ENCODE measurements at places on chromosomes 11 and 22.
A peak's percentile ranks its signal among the peaks of the same experiment; 100 is the strongest.

DNA sequence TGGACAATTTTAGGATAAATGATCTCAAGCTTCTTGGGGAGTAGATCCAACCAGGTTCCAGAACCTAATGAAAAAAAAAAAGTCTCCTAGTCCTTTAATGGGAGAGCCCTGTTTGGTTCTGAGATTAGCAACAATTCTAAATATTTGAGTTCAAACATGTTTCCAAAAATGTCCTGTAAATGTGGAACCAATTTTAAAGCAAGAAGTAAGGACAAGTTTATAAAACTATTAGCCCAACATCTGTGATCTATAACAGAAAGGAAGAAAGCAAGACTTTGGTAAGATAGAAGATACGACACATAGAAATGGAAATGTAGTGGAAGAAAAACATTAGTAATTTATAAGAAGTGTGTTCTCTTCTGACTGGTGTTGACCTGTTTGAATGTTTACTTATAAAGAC is 79.7 kb upstream of the SLC5A12 start:
- DNase-seq, result no peak

DNA sequence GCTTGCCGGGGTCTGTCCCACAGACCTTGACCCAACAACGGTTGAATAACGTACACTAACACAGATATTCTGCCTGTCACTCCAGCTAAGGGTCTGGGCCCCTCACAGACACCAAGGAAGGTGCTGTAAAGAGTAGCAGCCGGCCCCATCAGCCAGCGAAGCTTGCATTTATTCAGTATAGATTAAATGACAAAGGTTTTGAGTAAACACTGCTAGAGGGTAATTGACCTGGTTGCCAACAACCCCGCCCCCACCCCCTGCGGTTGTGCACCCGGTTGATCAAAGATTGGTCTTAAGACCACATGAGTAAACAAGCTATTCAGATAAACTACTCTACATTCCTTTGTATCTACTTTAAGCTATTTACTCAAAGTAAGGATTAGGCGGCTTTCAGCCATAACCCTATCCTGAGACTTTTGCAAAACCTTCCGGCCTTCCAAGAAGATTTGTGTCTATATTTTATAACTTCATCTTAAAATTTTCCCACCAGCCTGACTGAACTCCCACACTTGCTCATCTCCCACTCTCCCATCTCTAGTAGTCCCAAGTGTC is 4.8 kb upstream of the CKAP5 start:
- peak; percentile 69 for DNase-seq

GRCh38 chr11:129538323-129538722 is 162.7 kb downstream of the BARX2 start:
- no peak for DNase-seq

DNA sequence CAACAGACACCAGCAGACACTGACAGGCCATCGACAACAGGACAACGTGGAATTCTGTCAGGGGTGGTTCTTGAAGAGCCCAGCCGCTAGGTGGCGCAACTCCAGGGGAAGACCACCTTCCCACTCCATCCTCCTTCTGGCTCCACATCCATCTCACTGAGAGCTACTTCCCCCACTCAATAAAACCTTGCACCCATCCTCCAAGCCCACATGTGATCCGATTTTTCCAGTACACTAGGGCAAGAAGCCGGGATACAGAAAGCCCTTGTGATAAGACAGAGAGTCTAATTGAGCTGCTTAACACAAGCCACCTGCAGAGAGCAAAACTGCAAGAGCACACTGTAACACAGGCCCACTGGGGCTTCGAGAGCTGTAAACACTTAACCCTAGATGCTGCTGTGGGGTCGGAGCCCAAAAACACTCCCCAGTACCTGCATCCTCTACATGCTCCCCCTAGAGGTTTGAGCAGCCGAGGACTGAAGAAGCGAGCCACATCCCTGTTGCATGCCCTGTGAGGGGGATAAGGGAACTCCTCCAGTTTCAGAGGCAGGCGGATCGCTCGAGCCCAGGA is 11.5 kb upstream of the RAB39A start:
- peak; percentile 73 for DNase-seq

DNA sequence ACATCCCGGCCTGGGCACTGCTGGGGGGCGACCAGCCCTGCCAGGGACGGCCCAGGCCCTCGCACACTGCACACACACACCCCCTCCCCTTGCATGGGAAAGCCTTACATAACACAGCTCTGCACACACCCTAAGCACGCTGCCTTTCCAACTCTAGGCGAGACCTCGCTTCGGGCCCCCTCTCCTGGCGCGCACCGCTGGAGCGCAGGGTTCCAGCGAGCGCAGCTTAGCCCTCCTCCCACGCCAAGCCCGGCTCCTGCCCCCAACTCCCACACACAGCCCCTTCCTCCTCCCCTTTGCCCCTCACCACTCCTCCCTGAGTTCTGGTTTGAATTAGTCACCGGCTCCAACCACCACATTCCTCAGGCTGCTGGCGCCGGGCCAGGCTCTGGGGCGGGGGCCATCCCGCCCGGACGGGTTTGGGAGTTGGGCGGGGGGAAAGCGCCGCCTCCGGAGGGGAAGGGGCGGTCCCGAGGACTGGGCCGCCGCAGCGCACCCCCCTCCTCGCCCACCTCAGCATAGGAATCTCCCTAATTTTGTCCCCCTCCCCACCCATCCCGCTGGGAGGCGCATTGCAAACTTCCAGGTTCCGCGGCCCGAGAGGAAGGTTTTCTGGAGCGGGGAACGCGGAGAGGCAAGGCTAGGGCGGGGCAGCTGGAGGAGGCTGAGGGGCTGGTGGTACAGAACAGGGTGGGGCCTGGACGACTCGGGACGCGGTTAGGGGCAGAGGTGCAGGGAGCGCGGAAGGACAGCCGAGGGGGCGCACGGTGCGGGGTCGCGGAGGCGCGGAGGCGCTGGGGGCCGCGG is 966 bp downstream of the AHNAK start:
- peak; percentile 83 for DNase-seq

DNA sequence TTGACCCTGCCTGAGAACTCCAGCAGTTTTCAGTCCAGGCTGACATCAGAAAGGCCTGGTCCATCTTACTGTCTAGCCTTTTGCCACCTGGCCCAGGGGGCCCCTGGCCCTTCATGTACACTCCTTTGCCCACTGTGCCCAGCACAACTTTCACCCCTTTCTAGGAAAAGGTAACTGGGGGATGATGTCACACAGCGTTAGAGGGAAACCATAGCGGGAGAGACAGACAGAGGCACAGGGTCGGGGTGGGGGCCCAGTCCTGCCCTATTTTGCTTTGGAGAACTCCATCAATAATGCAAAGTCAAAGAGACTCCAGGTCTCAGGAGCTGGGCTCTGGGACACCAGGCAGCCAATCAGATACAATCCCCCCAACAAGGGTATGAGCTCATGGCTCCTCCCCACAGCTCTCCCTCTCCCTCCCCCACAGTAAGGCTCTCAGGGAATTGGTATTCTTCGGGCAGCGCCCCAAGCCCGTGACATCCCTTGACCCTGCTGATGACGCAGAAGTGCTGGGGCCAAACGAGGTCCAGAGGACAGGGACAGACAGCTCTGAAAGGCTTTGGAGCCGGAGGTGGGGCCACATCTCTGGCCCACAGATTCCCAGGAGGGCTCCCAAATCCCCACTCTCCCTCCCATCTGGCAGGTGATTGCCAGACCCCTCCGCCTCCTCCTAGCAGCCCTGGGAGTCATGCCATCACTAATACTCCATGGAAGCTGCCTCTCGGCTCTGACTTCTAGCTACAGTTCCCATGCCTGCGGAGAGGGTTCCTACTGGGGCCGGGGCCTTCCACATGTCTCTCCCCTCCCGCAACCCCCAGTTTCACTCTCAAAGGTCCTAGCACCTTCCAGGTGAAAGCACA is 5.9 kb downstream of the USP2 start:
- peak; percentile 48 for DNase-seq

- DNase-seq, result no peak
These were observed 1.4 kb upstream of the STIM1 start for GRCh38 chr11:3853899-3854659.

DNA sequence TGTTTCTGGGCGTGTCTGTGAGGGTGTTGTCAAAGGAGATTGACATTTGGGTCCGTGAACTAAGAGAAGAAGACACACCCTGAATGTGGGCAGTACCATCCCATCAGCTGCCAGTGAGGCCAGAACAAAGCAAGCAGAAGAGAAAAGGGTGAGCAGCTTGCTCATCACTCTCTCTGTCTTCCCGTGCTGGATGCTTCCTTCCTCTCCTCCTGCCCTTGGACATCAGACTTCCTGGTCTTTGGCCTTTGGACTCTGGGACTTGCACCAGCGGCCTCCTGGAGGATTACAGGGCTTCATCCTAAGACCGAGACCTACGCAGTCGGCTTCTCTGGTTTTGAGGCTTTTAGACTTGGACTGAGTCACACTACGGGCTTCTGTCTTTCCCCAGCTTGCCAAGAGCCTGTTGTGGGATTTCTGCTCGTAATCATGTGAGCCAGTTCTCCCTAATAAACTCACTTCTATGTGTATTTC is 18.8 kb downstream of the APOL2 start:
- peak; percentile 48 for DNase-seq

Measured in GM23338 (cell line).